ENCODE measurements at places on chromosomes 3 and 15.

DNA sequence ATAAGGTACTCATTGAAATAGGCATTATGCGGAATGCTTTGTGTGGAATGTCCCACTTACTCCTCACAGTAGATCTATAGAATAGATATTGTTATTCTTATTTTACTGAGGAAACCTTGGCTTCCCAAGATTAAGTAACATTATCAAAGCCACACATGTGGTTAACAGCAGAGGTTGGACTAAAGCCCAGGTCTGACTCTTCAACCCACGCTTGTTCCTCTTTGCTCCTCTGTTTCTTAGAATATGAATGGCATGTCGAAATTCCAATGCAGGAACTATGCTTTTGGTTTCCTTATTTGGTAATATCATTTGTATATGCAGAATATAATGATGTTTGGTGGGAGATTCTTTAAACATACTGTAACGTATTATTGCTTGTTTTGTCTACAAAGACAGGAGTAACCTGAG, 818.8 kb upstream of the LMCD1 start:
- no peak for DNase-seq

GRCh38 chr15:83844742-83845141, 190.8 kb downstream of the ADAMTSL3 start:
- DNase-seq = no peak

DNA sequence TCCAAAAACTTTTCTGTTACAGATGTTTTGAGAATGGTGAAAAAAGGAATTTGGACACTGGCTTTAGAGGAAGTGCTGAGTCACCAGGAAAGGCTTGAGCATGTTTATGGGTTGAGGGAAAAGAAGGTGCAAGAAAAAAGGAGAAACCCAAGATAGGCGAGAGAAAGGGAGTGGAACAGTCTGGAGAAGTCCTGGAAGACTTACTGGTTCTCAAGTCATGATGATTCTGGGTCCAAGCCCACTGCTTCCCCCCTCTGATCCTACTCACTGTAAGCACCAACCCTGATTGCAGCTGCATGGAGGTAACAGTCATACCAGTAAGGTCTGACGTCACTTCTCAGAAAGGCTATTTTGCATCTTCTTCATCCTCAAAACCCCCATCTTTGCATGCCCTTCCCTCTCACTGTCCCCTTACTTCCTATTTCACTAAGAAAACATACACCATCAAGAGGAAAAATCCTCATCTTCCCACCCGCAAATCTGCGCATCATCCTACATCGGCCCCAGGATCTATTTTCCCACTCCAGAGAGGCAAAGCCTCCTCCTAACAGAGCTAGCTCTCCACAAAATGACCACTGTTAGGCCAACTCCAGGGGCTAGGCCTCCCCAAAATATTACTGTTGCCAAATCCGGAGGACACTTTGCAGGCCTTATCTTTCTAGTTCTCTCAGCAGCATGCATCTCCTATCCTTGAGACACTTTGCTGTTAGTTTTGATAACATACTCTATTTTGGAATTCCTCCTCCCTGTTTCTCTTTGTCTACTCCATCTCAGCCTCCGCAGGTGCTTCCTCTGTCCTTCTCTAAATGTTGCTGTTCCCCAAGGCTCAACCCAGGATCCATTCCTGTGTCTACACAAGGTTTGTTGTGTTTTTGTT, 3.2 kb upstream of the ATP13A3 start:
- DNase-seq = no peak

GRCh38 chr3:55538158-55538557, 51.1 kb upstream of the WNT5A start:
- DNase-seq = peak; percentile 40

DNA sequence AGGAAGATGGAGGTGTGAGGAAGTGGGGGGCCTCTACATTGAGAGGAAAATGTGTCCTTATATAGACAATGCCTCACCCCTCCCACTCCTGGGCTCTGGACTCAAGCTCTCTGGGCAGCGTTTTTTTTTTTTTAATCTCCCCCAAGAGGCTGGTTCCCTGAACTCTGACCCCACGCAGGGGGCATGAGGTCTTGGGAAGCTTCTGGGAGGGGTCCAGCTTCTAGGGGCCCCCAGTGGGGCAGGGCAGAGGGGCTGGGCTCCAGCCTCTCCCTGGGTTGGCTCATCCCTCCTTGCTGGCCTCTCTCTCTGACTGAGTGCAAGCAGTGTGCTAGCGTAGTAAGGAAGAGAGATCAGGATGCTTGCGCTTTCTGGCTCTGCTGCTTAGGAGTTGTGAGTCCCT, 101.4 kb upstream of the HACD2 start:
- no peak for DNase-seq

- DNase-seq = no peak
Observed at GRCh38 chr15:38666865-38667510, 102.4 kb upstream of the RASGRP1 start.

DNA sequence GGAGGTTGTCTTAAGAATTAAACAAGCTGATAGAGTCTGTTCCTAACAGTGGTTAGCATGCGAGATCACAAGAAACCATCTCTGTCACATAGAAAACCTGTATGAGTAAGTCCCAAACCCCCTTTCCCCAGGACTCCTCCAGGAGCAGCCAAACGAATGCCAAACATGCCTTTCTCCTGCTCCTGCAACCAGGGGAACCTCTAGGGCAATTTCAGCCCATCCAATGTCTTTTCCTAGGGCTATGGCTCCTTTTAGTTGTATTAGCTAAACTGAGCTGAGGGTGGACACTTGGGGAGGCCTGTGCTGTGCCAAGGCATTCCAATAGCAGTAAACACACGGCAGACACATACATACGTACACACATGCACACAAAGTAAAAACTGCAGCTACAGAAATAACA, 36.5 kb upstream of the TIMP4 start:
- DNase-seq = no peak

DNA sequence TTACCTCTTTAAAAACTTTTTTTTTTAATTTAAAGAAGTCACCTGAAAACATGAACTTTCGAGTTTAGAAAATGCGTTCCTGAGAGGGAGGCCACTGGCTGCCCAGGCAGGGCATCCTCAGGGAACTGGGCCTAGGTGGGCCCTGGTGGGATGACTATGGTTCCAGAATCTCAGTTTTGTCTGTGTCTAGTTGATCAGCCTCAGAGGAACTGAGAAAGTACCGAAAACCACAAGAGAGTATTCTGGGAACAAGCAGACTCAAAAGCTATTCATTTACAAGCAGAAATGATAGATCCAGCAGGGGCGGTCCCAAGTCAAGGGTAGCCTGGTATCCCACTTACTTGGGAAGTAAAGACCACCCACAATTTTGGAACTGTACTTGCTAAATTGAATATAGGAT, 10.5 kb downstream of the WWTR1 start:
- no peak for DNase-seq

- no peak for DNase-seq
Observed at GRCh38 chr3:86774082-86774691, 216.8 kb downstream of the VGLL3 start.

DNA sequence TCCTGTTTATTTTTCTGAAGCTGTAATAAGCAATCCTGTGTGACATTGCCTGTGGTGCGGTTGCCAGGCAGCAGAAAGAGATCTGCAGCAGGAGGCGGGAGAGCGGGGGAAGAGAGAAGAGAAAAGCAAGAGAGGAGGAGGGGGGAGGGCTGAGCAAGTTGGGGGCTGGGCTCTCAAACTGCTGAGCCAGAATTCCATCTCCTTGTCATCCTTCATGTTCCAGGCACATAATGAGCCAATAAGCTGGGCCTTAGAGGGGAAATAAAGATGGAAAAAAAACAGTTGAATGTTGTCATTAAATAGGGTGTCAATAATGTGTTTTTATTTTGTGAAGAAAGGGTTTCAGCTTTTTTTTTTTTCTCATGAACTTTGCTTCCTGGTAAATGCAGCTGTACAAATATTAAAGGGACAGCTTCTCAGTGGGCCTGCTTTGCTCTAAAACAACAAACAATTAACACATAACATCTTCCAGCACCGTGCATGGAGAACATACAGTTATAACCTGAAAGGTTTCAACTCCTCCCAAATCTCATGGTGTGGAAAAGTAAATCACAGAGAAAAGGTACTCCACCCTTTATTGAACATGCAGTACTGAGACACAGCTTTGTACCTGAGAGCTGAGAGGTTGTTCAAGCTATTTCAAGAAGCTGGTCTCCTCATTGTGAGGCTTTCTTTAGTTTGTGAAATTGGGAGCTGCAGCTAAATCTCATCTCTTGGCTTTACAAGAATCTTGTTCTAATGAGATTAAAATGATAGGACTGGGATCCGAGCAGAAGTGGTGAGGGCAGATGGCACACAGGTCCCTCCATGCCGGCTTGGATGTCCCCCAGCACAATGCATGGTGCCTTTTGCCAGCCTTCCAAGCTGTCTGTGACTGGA, 451.1 kb upstream of the KCNMB2 start:
- peak; percentile 60 for DNase-seq

DNA sequence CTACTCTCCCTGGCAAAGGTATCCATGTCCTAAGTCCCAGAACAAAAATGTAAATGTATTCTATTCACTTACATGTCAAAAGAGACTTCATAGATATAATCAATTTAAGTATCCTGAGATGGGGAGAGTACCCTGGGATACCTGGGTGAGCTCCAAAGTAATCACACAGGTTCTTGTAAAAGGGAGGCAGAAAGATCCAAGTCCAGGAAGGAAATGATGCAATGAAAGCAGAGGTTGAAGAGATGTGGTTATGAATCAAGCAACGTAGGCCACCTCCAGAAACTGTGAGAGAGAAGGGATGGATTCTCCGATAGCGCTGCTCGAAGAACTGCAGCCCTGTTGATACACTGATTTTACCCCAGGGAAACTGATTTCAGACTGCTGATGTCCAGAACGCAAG, 93.9 kb upstream of the VGLL3 start:
- DNase-seq = no peak

GRCh38 chr3:31288224-31288623, 244.5 kb upstream of the STT3B start:
- no peak for DNase-seq

GRCh38 chr3:118550556-118550955, 484.1 kb downstream of the IGSF11 start:
- DNase-seq = no peak

- no peak for DNase-seq
Observed at GRCh38 chr15:91849749-91850161, 3.8 kb upstream of the SLCO3A1 start.

GRCh38 chr15:67116742-67117141, 51.3 kb downstream of the SMAD3 start:
- DNase-seq = no peak

GRCh38 chr3:169787791-169788190, 14.6 kb downstream of the MYNN start:
- DNase-seq = no peak

DNA sequence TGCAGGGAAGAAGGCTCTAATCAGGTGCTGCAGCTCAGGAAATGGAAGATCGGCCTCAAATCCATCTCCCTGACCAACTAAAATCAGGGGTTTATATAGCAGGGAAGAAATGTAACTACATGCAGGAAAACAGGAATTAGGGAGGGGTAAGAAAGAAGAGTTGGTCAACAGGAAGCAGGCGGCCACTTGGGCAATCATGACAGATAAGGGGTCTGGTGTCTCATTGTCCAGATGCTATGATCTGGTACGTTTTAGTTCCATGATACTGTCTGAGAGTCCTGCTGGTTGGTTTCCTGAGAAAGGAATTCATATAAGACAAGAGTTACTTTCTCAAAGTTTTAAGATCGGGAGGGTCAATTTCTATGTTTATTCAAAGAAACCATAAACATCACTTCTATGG, 24.2 kb downstream of the KATNBL1 start:
- no peak for DNase-seq

- DNase-seq = no peak
Observed at GRCh38 chr15:67601073-67601472, 58.6 kb downstream of the MAP2K5 start.

GRCh38 chr15:75185271-75186029, 16.2 kb upstream of the C15orf39 start:
- no peak for DNase-seq

- DNase-seq = no peak
Observed at GRCh38 chr3:98460220-98460619, 2.8 kb upstream of the OR5K1 start.

GRCh38 chr15:75031848-75032247, 8.5 kb downstream of the PPCDC start:
- no peak for DNase-seq

DNA sequence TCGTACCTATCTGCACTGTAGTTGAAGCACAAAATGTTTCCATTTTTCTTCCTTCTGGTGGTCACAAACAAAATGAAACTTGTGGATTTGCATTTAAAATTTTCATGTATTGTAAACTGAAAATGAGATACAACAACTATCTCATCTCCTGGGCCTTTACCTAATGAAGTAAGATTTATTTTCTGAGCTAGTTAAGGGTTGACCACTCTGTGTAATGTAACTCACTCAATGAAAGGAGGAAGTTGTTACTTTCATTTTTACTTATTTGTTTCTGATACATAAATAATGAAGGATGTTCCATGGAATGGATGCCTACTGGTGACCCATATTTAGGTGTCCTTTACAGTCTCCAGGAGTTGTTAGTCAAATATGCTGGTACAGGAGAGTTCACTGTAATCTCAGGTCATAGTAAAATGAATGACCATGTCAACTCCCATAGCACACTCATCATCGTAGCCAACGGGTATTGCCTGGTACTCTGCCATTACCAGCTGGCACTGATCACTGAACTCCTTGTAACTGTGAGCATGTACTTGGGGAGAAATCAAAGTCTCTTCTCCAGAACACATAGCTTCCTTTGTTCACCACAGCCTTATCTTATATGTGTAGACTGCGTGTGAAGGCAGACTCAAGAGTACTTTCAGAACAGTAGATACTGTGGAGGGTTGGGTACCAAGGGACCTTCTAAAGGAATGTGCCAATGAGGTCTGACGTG, 474.2 kb upstream of the ROBO2 start:
- DNase-seq = no peak

- no peak for DNase-seq
Observed at GRCh38 chr3:44321335-44321734, 17.2 kb upstream of the TCAIM start.

- no peak for DNase-seq
Observed at GRCh38 chr3:71453822-71454511, 129.6 kb downstream of the FOXP1 start.

DNA sequence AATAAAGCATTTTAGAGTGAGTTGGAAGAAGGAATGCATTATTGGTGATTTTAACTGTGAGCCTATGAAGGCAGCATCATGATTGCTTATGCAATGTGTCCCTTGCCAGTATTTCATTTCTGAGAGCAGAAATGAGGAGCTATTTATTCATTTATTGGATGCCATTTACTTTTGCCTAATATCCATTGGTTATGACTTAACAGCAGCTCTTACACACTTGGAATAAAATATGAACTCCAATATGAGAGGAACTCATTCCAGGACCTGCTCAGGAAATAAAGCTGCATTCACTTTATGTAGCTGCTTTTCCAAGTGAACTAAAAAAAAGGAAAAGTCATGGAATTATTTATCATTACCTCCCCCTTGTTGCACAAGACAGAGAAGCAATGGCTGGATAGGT, 280.1 kb downstream of the LRTM1 start:
- no peak for DNase-seq
